Right ventricle myocardium inferior (tissue), 1 donor: ENCODE measurements at places on chromosomes 12 and 14. TPM values are rescaled to one million over a fixed set of nuclear protein-coding genes. Genes with fewer than 3 reads are reported as not detected.

Gene GLI1
- total RNA-seq, result 0.92 TPM

Gene MDGA2
- not detected for total RNA-seq

- DNase-seq, result no peak
Observed at GRCh38 chr12:64673490-64674169, 63.3 kb downstream of the RASSF3 start.

GRCh38 chr14:68157971-68158371, 338.4 kb downstream of the RAD51B start:
- DNase-seq, result no peak

DNA sequence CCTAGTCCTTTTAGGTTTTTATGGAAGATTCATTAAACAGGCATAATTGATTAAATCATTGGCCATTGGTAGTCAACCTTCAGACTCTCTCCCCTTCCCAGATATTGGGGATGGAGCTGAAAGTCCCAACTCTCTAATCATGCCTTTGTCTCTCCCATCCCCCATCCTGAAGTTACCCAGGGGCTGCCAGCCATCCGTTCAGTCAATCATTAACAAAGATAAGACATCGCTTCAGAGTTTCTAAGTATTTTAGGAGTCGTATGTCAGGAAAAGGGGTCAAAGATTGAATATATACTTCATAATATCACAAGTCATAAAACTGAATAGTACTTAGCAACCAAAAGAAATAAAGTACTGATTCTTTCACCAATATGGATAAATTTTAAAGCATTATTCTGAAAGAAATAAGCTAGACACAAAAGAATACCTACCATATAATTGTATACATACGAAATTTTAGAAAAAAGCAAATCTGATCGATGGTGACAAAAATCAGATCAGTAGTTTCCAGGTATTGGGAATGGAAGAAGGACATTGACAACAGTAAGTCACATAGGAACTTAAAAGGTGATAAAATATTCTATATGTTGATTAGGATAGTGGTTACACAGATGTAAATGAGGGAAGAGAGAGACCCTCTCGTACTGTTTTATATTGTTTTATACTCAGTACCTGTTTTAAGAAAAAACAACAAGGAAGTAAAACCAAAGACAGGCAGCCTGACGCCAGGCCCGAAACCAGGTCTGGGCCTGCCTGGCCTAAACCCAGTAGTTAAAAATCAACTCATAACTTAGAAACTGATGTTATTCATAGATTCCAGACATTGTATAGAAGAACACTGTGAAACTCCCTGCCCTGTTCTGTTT, 414.4 kb downstream of the DAD1 start:
- DNase-seq, result no peak

GRCh38 chr12:51202718-51203117, 15.1 kb downstream of the POU6F1 start:
- no peak for DNase-seq

DNA sequence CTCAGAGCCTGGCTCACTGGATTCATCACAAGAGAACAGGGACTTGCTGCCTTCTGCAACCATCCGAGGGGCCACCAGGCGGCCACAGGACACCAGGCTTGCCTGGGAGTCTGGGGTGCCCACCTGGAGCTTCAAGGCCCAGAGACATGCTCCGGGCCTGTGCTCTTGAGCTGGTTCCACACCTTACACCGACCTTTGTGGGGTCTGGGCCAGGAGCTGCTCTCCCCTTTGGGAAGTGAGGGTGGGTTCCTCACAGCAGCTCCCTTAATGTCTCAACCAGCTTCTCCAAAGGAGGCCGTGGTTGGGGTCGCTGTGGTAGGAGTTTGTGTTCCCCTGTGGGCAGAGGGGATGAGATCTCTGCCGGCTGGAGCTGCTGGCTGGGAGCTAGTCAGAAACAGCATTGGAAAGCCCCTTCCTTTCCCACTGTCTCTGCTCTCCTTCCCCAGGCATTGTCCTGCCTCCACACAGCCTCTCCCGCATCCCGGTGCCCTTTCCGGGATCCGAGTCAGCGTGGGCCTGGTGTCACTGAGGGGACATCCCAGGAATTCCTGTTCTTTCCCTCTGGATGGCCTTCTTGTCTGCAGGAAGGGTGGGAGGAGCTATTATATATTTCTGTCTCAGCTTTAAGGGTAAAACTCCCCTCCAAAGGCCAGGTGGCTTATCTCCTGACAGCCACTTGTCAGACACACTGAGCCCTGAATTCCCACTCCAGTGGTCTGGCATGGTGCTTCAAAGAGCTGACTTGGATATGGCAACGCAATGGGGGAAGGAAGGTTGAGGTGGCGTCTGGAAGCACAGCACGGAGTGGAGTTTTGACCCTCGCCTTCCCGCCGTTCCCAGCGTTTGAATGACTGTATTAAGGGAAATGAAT, 5.1 kb upstream of the PAPLN start:
- no peak for DNase-seq

DNA sequence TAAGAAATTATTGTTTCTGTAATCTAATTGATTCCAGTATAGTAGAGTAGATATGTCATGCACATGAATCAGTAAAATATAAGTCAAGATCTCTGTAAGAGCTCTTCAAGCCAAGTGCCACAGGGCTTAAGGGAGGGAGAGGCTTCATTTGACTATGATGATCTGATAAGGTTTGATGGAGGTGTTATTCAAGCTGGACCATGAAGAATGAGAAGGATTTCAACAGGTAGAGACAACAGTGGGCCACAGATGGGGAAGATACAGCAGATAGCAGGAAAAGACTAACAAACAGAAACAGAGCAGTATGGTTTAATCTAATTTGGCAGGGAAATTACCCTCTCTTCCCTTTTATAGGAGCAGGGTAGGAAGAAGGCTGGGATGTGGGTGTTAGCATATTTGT, 40.6 kb upstream of the FKBP4 start:
- no peak for DNase-seq
